Smooth muscle cell of the brain vasculature (primary cell): ENCODE measurements at places on chromosomes 13 and 19.

GRCh38 chr19:35495107-35496064 is 5.1 kb upstream of the KRTDAP start:
- DNase-seq = no peak

- peak; percentile 57 for DNase-seq
Measured at GRCh38 chr13:23558675-23559536, 11.3 kb upstream of the TNFRSF19 start.

DNA sequence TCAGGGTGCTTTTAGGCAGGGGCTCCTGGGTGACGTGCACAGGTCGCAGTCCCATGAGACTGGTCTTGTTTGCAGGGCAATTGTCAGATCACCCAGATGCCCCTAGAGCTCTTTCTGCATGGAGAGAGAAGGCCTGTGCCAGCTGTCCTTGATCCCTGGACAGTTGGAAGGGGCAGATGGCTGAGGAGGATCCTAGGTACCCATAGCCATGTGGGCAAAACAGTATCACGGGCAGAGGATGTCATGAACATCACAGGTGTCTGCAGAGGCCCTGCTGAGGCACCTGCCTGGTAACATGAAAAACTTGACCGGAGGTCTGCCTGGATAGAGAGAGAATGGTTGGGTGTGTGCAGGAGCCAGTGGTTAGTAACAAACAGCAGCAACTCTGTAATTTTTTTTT is 99.3 kb downstream of the ZNF536 start:
- no peak for DNase-seq

- no peak for DNase-seq
Measured at GRCh38 chr19:50563597-50563996, 4.6 kb downstream of the LRRC4B start.

- no peak for DNase-seq
Measured at GRCh38 chr19:41726493-41726892, 18.1 kb downstream of the CEACAM5 start.

- DNase-seq = no peak
Measured at GRCh38 chr19:21092109-21092508, 10.1 kb downstream of the ZNF714 start.

- no peak for DNase-seq
Measured at GRCh38 chr13:113743366-113744195, 15.4 kb upstream of the TMEM255B start.

DNA sequence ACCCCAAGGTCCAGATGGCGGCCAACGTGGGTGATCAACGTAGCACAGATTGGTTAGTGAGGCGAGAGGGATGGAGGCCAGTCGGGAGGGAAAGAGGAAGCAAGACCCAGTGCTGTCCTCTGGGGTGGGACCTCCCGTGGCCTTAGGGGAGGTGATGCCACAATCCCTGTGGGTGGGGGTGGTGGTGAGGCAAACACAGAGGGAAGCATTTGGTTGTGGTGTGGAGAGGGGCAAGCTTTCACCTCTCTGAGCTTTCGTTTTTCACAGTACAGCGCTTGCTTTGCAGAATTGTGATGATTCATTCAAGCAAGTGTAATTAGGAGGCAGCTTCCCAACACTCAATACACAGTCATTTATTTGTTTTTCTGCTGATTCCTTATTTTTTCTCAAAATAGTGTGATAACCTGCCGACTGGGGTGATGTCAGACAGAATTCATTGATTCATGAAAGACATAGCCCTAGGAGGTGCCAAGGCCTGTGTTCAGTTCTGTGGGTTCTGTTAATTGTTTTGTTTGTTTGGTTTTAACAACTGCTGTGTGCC is 2.4 kb downstream of the LENG8 start:
- DNase-seq = no peak

DNA sequence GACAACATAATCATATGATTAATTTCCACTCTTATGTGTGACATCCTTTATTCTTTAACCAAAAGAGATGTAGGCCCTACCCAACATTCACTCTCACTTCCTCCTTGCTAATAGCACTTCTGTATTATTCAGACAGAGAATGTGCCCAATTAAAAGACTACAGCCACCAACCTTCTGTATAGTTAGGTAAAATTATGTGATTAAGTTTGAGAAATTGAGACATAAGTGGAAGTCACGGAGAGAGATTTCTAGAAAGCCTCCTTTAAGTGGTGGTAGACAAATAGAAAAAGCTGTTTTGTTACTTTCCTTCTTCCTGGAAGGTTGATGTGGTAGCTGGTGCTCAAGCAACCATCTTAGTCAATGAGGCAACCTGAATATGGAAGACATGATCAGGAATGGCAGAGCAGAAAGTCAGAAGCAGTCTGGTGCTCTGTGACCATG is 14.8 kb downstream of the EPSTI1 start:
- no peak for DNase-seq

DNA sequence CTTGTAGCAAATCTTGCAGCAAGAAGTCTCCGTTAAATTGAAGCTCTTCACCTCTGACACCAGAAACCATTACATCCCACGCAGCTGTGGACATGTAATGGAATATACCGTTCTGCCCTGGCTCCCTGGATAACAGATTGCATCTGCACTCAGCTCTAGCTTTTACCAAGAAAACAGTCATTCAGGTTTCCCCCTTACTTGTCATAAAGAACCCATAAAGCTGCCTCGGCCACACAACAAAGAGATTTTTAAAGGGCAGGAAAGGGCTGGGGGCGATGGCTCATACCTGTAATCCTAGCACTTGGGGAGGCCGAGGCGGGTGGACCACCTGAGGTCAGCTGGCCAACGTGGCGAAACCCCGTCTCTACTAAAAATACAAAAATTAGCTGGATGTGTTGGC is 127.6 kb upstream of the RFC3 start:
- no peak for DNase-seq

GRCh38 chr13:95073747-95074311 is 227.4 kb downstream of the ABCC4 start:
- no peak for DNase-seq

GRCh38 chr13:85853901-85854663 is 54.9 kb upstream of the SLITRK6 start:
- no peak for DNase-seq

DNA sequence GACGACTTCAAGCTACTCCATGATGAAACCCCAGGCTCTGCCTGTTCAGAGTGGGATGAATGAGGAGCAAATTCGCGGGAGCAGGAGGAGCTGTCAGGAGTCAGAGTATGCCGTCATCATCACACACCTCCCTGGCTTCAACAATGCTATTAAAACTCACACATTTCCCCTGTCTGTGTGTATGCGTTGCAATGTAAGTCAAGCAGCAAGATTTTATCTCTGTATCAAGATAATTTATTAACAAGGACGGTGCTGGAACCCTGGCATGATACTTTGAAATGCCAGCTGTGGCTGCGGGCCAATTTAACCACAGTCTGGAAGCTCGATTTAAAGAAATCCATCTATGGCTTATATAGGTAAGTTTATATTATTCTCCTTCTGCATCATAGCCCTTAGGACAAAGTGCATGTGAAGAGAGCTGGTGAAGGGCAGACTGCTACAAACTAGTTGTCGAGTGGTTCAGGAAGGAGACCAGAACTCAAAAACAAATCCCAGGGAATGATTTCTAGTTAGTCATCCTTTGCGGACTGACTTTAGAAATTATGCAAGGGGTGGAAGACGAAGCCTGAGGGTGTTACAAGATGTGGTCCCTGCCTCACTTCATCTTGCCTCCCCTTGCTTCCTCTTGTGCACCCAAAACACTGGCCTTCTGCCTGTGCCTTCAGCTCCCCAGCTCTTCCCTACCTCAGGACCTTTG is 486.5 kb downstream of the COG6 start:
- DNase-seq = no peak

GRCh38 chr19:47305309-47305751 is 4.3 kb upstream of the C5AR1 start:
- DNase-seq = peak; percentile 61

DNA sequence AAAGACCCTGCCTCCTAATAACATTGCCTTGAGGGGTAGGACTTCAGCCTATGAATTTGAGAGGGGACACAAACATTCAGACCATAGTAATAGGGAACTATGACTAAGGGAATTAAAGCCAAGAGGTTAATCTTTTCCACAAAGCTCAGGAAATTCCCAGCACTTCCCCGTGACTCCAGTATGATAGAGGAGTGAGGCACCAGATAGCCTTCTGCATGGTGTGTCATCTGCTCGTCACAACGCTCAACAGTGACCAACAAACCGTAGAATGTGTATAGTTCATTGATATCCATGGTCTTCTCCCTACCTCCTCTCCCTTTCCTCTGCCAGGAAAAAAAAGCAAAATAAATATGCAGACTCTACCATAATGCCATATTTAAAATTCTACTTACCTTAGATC is 64.4 kb downstream of the B3GLCT start:
- DNase-seq = no peak

DNA sequence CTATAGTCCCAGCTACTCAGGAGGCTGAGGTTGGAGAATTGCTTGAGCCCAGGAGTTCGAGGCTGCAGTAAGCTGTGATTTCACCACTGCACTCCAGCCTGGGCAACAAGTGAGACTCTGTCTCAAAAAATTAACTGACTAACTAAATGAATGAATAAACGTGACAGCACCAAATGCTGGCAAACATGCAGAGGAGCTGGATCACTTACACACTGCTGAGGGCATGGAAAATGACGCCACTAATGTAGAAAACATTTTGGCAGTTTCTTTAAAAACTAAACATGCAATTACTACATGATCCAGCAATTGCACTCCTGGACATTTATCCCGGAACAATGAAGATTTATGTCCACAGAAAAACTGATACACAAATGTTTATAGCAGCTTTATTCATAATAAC is 31.3 kb upstream of the GTF3A start:
- DNase-seq = no peak

DNA sequence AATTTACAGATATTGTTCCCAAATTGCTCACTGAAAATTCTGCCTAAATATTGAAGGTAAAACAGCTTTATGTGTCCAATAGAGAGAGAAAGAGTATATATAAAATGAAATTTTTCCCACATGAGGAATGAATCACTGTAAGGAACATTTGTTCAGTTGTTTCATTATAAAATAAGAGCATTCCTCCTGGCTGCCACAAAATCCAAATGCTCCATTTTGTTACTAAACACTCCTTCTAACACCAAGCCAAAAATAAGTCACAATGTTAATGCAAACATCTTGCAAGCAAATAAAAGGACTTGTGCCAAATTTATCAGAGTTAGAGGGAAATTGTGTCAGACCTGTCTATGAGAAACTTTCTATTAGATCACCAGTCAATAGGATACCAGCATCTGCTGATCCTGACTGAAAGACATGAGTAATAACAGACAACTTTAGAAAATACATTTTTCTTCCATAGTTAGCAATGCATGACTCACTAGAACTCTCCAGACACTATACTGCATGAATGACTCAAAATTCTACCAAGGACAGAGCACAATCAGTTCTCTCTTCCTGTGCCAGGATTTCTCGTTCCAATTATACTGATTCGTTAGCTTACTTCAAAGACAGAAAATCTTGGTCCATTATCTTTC is 83.5 kb upstream of the FNDC3A start:
- DNase-seq = no peak

DNA sequence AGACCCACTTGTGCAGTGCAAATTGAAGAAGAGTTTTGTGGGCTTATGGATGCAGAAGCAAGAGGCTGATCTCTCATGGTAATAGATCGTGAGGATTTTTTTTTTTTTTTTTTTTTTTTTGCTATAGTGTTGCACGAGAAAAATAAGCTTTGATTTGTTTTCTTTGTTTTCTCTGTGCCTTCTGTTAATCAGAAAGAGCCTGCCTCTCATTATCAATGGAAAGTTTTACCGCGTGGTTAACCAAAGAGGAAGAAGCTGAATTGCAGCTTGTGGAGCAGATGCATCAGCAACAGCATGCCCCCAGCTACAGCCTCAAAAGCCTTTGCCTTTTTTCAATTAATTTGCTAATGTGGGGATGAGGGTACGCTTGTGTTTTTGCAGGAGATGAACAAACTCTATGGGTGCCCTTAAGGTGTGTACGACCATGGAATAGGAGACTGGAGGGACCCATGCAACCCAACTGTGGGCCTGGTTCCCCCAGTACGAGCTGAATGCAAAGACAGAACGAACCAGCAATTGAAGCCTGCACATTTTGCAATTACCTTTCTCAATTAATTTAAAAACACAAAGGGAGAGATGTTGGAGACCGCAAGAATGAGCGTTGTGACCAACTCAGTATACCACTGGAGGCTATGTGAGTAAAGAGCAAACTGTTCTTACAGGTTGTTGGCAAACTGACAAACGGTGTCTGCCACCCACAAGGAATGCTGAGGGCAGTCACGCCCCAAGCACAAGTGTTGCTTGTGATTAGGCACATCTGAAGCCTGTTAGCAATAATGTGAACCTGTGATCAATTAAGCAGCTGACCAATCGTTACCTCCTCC is 58.6 kb upstream of the SPRY2 start:
- no peak for DNase-seq

GRCh38 chr19:16619457-16619856 is 8.5 kb downstream of the MED26 start:
- no peak for DNase-seq

DNA sequence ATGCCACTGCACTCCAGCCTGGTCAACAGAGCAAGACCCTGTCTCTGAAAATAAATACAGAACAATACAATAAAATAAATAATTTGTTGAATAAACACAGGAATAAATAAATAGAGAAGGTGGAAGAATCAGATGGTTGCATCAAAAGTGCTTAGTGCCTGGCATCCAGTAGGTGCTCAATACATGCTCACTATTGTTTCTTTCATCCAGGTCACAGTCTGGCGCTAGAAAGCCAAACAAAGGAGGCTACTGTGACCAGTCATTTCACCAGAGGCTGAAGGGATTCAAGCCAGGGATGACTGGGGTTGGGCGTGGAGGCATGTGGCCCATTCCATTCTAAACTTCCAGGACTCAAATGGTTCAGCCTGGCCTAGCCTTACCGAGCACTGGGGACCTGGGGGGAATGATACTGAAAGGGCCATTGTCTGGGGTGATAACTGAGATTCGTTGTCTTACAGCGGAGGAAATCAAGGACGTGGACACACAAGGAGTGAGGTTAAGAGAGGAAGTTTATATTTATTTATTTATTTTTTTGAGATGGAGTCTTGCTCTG is 3.6 kb upstream of the NDUFB7 start:
- no peak for DNase-seq

- DNase-seq = no peak
Measured at GRCh38 chr13:72489751-72490150, 237.7 kb downstream of the MZT1 start.

GRCh38 chr19:32876919-32877285 is 7.3 kb upstream of the SLC7A9 start:
- DNase-seq = peak; percentile 50

- no peak for DNase-seq
Measured at GRCh38 chr19:10815007-10815536, 20.9 kb downstream of the TMED1 start.

GRCh38 chr13:53200498-53201453 is 172.2 kb downstream of the OLFM4 start:
- DNase-seq = no peak
